ENCODE measurements at places on chromosomes 6 and 20.
A peak's percentile ranks its signal among the peaks of the same experiment; 100 is the strongest.

DNA sequence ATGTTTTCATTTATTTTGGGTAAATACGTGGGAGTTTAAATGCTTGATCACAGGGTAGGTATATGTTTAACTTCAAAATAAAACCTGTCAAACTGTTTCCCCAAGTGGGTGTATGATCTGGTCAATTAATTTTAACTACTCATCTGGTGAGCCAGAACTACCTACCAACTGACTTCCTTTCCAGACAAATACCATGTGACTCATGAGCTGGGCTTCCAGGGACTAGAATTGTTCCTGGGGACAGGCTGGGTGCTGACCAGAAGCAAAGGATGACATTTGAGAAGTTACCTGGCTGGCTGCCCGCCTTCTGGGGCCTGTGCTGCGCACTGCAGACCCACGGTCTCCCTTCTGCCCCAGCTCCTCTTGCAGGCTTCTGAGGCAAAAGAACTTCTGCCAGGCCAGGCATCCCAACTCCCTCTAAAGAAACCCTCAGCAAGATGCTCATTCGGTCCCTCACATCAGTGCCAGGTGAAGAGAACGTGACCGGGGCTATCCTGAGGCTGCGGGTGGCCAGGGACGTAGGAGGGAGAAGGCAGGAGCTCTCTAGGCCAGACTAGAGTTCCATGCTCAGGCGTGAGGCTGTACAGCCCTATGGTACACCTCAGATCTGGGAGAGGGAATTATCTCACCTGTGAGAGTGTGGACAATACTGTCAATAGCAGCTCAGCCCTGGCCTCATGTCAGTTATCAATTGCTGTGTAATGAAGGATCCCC lies 103.6 kb downstream of the JPH2 start:
- DNase-seq, result no peak

DNA sequence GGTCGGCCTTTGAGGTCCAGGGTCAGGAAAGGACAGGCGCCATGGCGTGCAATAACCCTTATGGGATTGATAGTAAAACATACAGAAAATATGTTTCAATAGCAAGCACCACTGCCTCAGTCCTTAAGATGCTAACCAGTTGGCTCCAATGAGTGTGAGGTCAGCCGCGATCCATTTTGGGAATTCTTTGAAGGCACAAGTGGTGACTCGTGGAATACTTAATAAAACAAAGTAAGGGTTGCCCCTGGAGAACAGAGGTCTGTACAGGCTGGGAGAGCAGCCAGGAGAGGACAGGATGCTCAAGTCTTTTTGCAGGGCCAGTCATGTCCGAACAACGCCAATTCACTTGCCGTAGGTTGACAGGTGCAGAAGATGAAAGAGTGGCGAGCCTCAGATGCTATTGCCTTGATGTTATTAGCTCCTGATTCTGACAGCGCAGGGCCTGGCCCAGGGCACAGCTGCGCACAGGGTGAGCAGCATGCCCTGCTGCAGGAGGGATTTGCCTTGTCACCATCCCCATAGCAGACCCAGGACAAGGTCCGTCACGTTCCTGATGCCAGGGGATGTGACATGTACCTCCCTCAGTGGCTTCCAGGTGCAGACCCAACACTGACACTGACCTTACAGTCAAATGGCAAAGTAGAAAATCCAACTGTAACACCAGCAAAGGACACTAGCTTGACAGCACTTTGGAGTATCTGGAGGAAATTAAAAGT lies 21.8 kb downstream of the SYNDIG1 start:
- no peak for DNase-seq

GRCh38 chr6:41331401-41332150 lies 3.8 kb upstream of the NCR2 start:
- no peak for DNase-seq

- no peak for DNase-seq
Measured at GRCh38 chr6:37861452-37861851, 41.9 kb downstream of the ZFAND3 start.

DNA sequence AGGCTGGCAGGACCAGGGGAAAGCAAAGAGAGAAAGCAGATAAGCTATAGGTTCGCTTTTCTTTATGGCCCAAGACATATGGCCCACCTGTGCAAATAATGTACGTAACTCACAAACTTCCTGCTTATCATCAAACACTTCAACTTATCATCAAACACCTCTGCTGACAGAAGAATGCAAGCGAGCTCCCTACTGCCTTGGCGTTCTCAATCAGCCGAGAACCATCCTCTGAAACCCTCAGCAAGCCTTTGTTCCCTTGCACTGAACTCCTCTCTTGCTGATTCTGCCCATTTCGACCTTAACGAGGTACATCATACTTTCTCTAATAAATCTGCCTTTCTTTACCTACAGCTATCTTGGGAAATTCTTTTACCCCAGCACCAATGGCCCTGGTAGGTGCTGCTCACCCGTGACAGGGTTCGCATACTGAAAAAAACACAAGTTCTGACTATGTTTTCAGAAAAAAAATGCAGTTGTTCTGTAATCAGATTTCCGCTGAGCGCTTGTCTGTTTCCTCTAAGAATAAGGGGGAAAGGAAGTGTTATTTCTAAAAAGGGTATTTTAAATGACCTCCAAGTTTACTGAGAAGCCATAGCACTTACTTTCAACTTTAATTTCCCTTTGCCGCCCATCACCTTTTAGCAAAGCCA lies 28.3 kb downstream of the SERPINB6 start:
- no peak for DNase-seq

DNA sequence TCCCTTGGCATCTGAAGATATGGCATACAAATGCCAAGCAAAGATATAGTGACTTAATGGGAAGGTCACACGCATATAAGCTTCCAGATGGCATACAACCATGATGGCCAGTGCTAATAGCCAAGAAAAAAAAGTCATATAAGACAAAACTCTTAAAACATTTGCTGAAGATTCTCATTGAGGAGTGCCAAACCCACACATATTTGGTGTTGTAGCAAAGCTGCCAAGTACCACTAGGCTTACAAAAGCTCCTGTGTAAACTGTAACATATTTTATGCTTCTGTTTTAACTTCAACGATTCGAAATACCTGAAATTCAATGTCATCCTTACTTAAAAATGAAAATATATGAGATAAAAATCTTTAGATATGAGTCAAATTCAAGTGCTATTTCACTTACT lies 123.0 kb downstream of the HMGCLL1 start:
- DNase-seq, result no peak

GRCh38 chr6:56902641-56903464 lies 52.1 kb upstream of the BEND6 start:
- DNase-seq, result peak; percentile 28

DNA sequence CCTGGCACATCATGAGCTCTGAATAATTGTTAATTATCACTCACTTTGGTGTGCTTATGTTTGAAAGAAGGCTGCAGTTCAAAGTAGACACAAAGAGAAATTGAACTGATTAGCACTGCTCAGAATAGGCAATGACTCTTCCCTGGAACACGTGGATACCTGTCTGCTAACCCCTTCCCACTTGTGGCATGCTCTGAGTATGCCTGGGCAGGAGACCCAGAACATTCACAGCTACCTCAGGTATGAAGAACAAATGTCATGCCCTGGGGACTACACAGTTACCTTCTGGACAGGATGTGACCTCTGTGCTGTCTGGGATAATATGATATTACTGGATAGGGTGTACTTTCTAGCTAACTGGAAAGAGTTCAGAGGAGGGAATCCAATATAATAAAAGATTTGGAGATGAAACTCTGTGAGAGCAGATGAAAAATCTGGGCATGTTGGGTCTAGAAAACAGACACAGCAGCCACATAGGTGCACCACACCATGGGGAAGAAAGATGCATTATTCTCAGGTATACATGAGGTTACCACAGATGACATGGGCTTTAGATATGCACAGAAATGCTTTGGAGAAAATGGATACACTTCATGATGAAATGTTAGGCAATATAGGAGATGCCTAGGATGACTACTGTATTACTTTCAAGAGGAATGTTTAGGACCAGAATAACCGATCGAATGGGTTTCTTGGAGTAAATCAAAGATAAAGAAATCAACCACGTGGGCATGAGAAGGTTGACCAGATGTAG lies 324.2 kb upstream of the PREP start:
- no peak for DNase-seq

DNA sequence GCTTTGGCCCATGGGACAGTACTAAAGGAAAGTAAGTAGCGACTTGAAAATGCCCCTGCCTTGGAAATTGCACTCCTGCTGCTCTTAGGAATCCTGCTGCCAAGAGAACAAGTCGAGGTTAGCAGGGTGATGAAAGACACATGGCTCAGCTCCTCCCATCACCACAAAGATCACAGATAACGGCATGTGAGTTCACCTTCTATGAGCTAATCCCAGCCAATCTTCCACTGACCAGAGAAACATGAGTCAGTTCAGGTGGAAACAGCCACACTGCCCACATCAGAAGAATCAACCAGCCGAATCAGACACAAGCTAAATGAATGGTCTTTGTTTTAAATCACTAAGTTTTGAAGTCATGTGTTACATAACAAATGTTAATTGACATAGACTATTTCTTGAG lies 106.3 kb downstream of the PRKN start:
- no peak for DNase-seq

DNA sequence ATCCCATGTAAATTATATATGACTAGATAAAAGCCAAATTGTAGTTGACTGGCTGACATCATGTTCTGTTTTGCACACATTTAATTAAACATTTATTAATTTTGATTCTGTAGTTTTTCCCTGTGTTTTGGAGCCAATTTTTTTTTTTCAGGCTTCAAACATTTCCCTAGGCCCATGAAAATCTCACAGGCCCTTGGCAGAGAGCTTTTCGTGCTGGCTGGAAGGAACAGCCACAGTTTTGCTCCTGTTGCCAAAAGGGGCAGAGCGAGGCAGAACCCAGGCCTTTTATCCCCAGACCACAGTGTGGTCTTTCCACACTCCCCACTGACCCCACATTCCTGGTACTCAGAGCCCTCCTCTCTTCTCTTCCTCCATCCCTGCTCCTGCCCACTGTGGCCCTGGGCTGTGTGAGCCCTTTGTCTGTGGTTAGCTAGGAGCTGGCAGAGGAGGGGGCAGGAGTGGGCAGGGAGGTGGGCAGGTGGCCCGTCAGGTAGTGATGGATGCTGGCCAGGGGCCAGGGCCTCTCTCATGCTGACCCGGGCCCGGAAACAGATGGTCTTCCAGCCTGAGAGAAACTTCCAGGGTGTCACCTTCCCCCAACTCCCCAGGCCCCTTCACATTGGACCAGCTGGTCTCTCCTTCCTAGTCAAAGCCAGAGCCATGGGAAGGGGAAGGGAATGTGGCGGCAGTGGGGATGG lies 19.4 kb upstream of the CCM2L start:
- no peak for DNase-seq

DNA sequence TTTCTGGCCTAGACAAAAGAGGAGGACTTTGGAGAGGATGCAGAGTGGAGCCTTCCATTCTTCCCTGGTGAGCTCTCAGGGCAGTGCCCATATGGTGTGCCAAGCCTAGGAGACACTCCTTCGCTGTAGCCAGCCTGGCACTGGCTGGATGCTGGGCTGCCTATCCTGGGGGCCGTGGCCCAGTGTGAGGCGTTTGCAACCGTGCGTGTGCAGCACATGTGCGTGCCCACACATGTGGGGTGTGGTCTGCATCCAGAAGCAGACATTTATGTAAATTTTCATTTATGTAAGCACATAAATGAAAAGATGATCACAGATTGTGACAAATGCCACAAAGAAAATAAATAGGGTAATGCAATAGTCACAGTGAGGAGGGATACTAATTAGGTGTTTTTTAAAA lies 35.8 kb upstream of the ZNF831 start:
- DNase-seq, result no peak

GRCh38 chr6:157381631-157382621 lies 936 bp downstream of the ZDHHC14 start:
- DNase-seq, result peak; percentile 49

DNA sequence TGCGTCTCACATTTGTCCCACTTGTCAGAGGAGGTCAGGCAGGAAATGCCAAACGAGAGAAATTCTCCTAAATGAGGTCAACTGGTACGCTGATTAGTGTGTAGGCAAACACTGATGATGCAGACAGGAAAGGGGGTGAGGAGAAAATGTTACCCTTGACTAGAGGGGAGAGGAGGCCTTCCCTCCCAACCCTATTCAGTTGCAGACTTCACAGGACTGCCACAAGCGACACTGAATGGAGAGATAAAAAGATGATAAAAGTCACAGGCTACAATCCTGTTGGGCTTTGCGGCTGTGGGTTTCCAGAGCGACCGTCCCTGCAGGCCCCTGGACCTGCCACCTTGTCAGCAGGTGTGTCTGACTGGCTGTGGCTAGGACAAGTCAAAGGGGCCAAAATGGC lies 569.4 kb downstream of the CDH26 start:
- DNase-seq, result no peak

DNA sequence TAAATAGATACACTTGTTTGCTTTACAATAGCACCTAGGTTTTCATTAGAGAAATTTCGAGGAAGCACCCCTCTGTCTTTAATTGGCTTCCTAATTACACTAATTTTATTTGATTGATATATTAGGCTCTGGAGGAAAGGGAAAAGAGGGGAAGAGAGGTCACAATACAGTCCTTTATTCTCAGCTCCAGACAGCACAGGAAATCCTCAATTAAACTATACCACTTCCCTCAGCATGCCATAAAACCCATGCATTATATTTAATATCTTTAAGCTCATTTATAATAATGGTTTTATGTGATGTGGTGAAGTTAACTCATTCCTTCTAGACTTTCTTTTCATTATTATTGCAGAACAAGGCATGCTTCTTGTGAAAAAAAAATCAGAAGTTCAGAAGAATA lies 17.7 kb upstream of the PDE7B start:
- no peak for DNase-seq

DNA sequence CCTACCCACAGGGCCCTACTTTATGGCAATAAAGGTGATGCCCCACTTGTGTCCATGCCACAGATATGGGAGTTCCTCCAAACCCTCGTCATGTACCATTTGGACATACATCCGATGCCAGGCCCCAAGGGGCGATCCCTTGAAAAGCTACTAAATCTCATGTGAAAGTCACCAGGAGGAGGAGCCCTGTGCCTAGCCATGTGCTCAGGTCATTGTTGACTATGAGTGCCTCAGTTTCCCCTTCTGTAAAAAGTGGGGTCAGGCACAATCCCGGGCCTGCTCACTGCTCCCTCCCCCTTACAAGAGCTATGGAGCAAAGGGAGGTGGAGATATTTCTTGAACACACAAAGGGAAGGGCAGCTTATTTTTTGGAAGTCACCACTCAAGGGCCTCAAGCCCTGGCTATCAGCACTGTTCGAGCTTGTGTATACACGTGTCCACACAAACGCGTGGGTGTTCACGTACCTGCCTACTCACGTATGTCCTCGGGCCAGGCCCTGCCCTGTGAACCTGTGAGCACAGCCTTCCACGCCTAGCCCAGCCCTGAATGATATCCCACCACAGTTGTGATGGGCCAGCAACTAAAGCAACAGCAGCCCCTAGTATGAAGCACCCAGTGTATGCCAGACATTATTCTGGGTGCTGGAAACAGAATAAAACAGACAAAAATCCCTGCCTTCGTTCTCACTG lies 1.9 kb downstream of the ACTL10 start:
- no peak for DNase-seq

- DNase-seq, result no peak
Measured at GRCh38 chr20:57280221-57280620, 13.8 kb upstream of the BMP7 start.

GRCh38 chr20:44326391-44327159 lies 10.3 kb upstream of the R3HDML start:
- no peak for DNase-seq

GRCh38 chr6:155330922-155331321 lies 16.6 kb upstream of the TFB1M start:
- DNase-seq, result no peak

Data from T-helper 1 cell (primary cell).